Calu3 (cell line): ENCODE measurements at places on chromosomes 6 and 20. TPM values are rescaled to one million over a fixed set of nuclear protein-coding genes. Genes with fewer than 3 reads are reported as not detected.
A peak's percentile ranks its signal among the peaks of the same experiment; 100 is the strongest.

OPN5 gene
- total RNA-seq: not detected in 2 replicates

DNA sequence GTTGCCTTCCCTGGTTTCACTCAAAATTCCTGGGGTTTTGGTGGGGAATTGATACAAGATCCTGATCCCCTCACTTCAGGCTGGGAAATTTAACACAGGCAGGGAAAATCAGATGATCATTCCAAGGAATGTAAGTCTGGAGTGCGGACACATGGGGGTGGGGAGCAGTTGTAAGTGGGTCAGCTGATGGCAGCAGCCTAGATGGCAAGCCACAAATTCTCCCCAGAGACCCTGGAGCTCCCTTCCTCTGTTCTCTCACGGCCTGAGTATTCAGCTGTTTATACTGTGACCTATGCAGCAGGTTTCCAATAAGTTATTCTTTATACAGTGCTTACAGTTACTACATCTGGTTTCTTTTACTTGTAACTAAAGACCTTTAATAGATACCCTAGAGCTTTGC lies 144.9 kb downstream of the SH3BGRL2 start:
- H3K4me3 ChIP-seq: no peak overlapping the region
- H3K4me1 ChIP-seq: no peaks in the 10 kb centered on the region
- H3K36me3 ChIP-seq: no peaks in the 10 kb centered on the region
- DNase-seq: no peak
- H3K27ac ChIP-seq: no peak overlapping the region

SRMS gene
- not detected in 2 replicates for total RNA-seq

GRCh38 chr20:57628047-57628961 lies 8.1 kb upstream of the ZBP1 start:
- H3K4me1 ChIP-seq: no peaks in the 10 kb centered on the region
- H3K27me3 ChIP-seq: no peaks in the 10 kb centered on the region
- H3K4me3 ChIP-seq: no peak overlapping the region
- H3K27ac ChIP-seq: no peak overlapping the region

CST2 gene
- total RNA-seq: not detected in 2 replicates

DNA sequence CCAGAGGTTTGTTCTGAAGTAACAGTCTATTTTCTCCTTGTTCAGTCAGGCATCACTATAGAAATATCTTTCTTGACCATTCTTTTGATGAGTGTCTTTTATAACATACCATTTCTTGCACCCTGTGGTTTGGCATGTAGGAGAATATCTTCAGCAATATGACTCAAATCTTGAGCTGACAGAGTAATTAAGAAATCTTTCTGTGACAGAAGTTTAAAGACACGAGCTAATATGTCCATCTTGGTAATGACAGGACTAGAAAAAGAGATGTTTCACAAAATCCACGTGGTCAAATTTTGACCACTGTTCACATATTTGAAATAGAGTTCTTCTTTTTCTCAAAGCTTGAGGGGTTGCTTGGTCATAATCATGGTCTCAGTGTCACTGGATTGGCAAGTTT lies 149.9 kb downstream of the MYB start:
- no peak overlapping the region for H3K4me3 ChIP-seq
- H3K4me1 ChIP-seq: no peaks in the 10 kb centered on the region
- no peaks in the 10 kb centered on the region for H3K27me3 ChIP-seq
- no peak for DNase-seq

OR2B6 gene
- 0.78 and 1.5 TPM in 2 replicates for total RNA-seq

- no peak for DNase-seq
- H3K36me3 ChIP-seq: peaks cover 5% of the 10 kb centered on the region
- H3K4me1 ChIP-seq: peaks cover 19% of the 10 kb centered on the region
- no peak overlapping the region for H3K4me3 ChIP-seq
- H3K27me3 ChIP-seq: no peaks in the 10 kb centered on the region
Observed at GRCh38 chr6:161222706-161223234, 51.1 kb downstream of the AGPAT4 start.

- H3K36me3 ChIP-seq: no peaks in the 10 kb centered on the region
- H3K4me3 ChIP-seq: no peak overlapping the region
- H3K27ac ChIP-seq: no peak overlapping the region
- peaks cover 11% of the 10 kb centered on the region for H3K27me3 ChIP-seq
Observed at GRCh38 chr6:131910956-131911355, 40.2 kb downstream of the CCN2 start.

DNA sequence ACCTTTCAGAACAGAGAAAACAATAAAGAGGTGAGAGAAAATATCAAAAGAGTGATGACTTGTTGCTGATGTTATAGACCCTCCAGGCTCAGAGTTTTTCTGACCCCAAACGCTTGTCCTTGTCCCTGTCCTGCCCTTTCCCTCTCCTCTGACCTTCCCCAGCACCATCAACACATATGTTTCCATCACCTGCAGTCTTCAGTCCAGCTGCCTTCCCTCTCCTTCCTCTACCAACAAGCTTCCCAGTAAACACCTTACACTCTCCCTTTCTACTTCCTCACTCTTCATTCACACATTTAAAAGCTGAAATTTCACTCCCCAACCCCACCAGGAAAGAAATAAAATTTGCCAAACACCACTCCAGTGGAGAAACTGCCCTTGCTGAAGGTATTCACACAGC lies 25.4 kb upstream of the AFDN start:
- no peak for DNase-seq
- peaks cover 24% of the 10 kb centered on the region for H3K4me1 ChIP-seq
- H3K36me3 ChIP-seq: peaks cover 11% of the 10 kb centered on the region
- no peak overlapping the region for H3K4me3 ChIP-seq

- no peaks in the 10 kb centered on the region for H3K36me3 ChIP-seq
- DNase-seq: no peak
- H3K4me1 ChIP-seq: no peaks in the 10 kb centered on the region
Observed at GRCh38 chr6:68046756-68047155, 588.3 kb upstream of the ADGRB3 start.

AVP gene
- not detected in 2 replicates for total RNA-seq

DNA sequence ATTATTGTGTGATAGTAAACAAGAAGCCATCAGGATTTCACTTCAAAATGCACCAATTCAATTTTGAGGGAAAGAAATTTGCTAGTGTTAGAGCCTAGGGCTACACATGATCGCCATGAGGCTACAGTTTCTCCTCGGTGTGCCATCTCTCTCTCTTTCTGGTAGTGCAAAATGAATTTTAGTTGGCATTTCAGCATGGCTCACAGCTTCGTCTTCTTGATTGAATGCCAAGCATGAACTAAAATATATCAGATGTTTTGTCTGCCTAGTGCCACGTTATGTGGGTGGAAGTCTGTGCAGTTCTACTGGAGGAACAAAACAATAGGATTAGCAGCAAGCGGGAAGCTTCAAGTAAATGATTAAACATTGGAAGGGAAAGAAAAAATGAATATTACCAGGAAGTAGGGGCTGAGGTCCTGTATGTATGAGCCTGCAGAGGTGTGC lies 6.8 kb upstream of the MRAP2 start:
- peak overlapping the region; percentile 19 for H3K27ac ChIP-seq
- peak overlapping the region; percentile 32 for H3K4me3 ChIP-seq
- no peak for DNase-seq
- no peaks in the 10 kb centered on the region for H3K27me3 ChIP-seq

- H3K4me3 ChIP-seq: no peak overlapping the region
- no peaks in the 10 kb centered on the region for H3K36me3 ChIP-seq
- no peaks in the 10 kb centered on the region for H3K4me1 ChIP-seq
Observed at GRCh38 chr6:80467408-80467807, 360.9 kb downstream of the BCKDHB start.

GRCh38 chr6:143607974-143608373 lies 69.8 kb upstream of the PHACTR2 start:
- no peaks in the 10 kb centered on the region for H3K27me3 ChIP-seq
- no peak overlapping the region for H3K27ac ChIP-seq
- no peaks in the 10 kb centered on the region for H3K36me3 ChIP-seq
- no peak for DNase-seq
- no peaks in the 10 kb centered on the region for H3K4me1 ChIP-seq
- H3K4me3 ChIP-seq: no peak overlapping the region

GRCh38 chr6:119446115-119446554 lies 96.6 kb upstream of the MAN1A1 start:
- H3K36me3 ChIP-seq: peaks cover 5% of the 10 kb centered on the region
- peak; percentile 27 for DNase-seq
- peak overlapping the region; percentile 40 for H3K4me3 ChIP-seq
- H3K27me3 ChIP-seq: no peaks in the 10 kb centered on the region

DNA sequence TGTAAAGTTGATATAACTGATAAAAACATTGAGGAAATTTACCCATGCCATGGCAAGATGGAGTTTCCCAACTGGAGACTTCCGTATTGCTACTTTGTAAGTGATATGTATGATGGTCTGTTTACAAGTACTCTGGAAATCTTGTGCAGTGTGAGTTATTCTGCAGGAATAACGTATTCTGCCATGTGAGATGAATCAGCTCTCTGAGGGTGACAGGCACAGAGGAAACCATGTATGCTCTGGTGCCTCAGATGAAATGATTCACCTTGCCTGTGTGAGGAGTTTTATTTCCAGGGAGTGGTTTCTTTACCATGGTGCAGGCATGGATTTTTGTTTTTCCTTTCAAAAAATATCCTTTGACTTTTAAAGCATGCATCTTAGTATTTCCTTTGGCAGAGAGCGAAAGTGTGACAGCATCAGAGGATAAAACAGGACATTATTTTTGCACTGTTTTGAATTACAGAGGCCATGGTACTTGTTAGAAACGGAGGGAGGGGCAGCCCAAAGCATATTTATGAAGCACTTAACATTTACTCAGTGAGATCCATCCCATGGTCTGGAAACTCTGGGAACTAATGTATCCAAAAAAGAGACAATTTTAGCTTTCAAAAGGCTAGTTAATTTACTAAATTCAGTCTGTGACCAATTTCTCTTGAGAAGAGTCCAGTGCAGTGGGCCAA lies 36.0 kb upstream of the MTRF1L start:
- H3K4me3 ChIP-seq: no peak overlapping the region
- DNase-seq: no peak
- H3K27me3 ChIP-seq: no peaks in the 10 kb centered on the region
- no peaks in the 10 kb centered on the region for H3K36me3 ChIP-seq
- H3K4me1 ChIP-seq: no peaks in the 10 kb centered on the region

RHAG gene
- total RNA-seq: not detected in 2 replicates

- DNase-seq: no peak
- peaks cover 14% of the 10 kb centered on the region for H3K27me3 ChIP-seq
- H3K36me3 ChIP-seq: peaks cover 40% of the 10 kb centered on the region
Observed at GRCh38 chr20:62872184-62872847, 10.7 kb upstream of the TCFL5 start.

- H3K4me1 ChIP-seq: peaks cover 16% of the 10 kb centered on the region
- no peaks in the 10 kb centered on the region for H3K27me3 ChIP-seq
- H3K27ac ChIP-seq: peak overlapping the region; percentile 93
Observed at GRCh38 chr6:132130626-132131298, 179.6 kb upstream of the CCN2 start.

DNA sequence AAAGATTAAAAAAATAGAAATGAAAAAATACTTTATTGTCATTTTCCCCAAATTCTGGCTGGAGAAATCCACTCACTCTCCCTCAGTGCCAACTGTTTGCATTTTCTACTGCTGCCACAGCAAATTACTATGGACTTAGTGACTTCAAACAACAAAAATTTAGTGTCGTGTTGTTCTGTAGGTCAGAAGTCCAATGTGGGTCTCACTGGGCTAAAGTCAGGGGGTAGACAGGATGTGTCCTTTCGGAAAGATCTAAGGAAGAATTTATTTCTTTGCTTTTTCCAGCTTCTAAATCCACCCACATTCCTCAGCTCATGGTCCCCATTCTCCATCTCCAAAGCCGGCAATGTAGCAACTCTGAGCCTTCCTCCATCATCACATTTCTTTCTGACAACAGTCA lies 453.3 kb downstream of the KIF16B start:
- H3K36me3 ChIP-seq: no peaks in the 10 kb centered on the region
- no peak overlapping the region for H3K4me3 ChIP-seq
- H3K27me3 ChIP-seq: no peaks in the 10 kb centered on the region
- H3K27ac ChIP-seq: no peak overlapping the region
- DNase-seq: no peak

GRCh38 chr20:967796-968742 lies 34.0 kb downstream of the RSPO4 start:
- peaks cover 5% of the 10 kb centered on the region for H3K36me3 ChIP-seq
- H3K27ac ChIP-seq: no peak overlapping the region
- peaks cover 62% of the 10 kb centered on the region for H3K27me3 ChIP-seq
- no peaks in the 10 kb centered on the region for H3K4me1 ChIP-seq

- DNase-seq: no peak
- no peak overlapping the region for H3K27ac ChIP-seq
- no peaks in the 10 kb centered on the region for H3K4me1 ChIP-seq
- H3K36me3 ChIP-seq: no peaks in the 10 kb centered on the region
Observed at GRCh38 chr20:33071198-33071597, 8.2 kb upstream of the BPIFB4 start.

- no peaks in the 10 kb centered on the region for H3K27me3 ChIP-seq
- H3K4me3 ChIP-seq: no peak overlapping the region
- H3K4me1 ChIP-seq: no peaks in the 10 kb centered on the region
- no peaks in the 10 kb centered on the region for H3K36me3 ChIP-seq
Observed at GRCh38 chr20:15945289-15945688, 628.0 kb downstream of the KIF16B start.

DNA sequence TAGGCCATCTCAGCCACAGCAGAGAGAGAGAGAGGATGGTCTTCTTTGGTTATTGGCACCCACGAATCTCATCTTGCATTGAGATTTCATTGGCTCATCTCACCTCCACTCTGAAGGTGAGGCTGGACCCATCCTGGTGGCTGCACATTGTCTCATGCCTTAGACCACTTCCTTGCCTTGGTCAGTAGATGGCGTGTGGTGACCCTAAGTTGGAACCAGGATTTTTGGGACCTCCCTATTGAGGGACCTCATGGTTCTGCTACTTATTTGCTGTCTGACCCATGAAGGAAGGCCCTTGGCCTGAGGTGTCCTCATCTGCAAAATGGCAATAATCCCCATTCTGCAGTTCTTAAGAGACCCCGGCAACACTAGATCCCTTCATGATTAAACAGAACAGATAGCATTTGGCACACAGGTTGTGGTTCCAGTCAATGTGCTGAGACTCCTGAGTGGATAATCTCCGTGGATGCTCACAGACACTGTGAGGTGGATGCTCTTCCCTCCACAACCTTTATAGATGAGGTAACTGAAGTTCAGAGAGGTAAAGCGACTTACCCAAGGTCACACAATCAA lies 21.5 kb upstream of the AAR2 start:
- peaks cover 31% of the 10 kb centered on the region for H3K36me3 ChIP-seq
- H3K4me1 ChIP-seq: no peaks in the 10 kb centered on the region
- no peak overlapping the region for H3K4me3 ChIP-seq
- no peak overlapping the region for H3K27ac ChIP-seq

GRCh38 chr20:38591474-38592410 lies 9.9 kb upstream of the ARHGAP40 start:
- peaks cover 1% of the 10 kb centered on the region for H3K27me3 ChIP-seq
- no peaks in the 10 kb centered on the region for H3K36me3 ChIP-seq
- no peak for DNase-seq

DNA sequence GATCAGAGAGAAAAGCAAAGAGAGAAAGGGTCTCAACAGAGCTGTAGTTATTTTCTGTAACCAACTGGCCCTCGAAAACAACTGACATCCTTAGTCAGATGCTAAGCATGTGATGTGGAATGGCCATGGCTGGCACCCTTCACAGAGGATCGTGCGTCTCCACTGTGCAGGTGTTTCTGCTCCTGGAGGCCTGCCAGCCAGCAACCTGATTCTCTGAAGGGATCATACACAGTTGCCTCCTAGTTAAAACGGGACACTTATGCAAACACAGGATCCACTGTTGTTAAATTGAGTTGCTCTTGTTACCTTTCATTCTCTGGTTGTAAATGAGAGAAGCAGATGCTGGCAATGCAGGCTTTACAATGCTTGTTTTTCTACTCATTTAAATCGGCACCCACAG lies 148.5 kb downstream of the HDGFL1 start:
- DNase-seq: no peak
- no peak overlapping the region for H3K27ac ChIP-seq
- no peak overlapping the region for H3K4me3 ChIP-seq
- H3K36me3 ChIP-seq: no peaks in the 10 kb centered on the region
- peaks cover 11% of the 10 kb centered on the region for H3K4me1 ChIP-seq

GRCh38 chr6:129635396-129636130 lies 74.4 kb downstream of the ARHGAP18 start:
- H3K36me3 ChIP-seq: peaks cover 62% of the 10 kb centered on the region
- DNase-seq: no peak
- H3K27me3 ChIP-seq: no peaks in the 10 kb centered on the region
